Erythroblast (primary cell): ENCODE measurements at places on chromosomes 3 and 15.

GRCh38 chr3:48966876-48967361 is 23.1 kb upstream of the P4HTM start:
- DNase-seq, result no peak

DNA sequence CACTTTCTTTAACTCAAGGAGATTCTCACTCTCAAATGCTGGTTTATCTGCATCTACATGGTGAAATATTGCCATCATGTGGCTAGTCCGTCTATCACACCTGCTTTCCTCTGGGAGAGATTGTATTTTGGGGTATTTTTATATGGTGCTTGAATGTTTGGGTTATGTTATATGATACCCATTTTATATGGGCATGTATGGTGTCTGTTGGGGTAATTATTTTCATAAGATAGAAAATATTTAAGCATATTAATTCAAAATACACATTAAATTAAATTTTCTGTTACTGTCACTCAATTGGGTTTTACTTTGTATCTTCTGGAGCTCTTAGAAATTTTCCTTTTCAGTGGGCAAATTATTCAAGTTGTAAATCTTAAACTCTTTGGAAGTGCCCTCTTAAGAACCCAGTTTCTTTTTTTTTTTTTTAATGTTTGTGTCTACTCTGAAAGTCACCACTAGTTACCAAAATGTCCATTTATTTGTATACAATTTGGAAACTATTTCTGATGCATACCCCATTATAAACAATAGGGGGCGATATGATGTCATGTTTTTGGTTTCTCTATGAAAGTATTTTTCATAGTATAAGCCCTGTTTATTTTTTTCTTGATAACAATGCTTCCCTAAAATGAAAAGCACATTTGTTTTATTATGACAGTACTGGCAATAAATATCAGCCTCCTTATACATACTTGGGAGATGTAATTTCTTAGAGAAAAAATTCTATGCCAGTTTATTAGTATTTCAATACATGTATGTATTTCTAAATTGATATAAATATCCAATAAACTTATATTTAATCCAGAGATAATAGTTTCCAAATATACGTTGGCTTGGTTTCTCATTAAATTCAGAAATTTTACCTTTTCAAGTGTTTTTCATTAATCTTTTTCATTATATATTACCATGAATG is 36.1 kb upstream of the PLSCR5 start:
- DNase-seq, result peak; percentile 42

DNA sequence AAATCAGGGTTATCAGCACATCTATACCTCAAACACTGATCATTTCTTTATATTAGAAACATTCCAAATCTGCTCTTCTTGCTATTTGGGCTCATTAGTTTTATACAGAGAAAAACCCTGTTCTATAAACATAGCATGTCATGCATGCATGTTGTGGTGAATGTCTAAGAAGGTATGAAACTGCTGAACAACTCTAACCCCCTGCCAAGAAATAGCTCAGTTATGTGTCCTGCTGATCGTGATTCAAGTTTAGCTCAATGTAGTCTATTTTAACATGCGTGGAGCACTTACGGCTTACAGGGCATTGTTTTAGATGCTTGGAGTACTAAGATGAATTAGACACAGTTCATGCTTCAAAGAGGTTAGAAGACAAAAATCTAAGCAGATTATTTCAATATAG is 35.8 kb downstream of the MYH15 start:
- no peak for DNase-seq

DNA sequence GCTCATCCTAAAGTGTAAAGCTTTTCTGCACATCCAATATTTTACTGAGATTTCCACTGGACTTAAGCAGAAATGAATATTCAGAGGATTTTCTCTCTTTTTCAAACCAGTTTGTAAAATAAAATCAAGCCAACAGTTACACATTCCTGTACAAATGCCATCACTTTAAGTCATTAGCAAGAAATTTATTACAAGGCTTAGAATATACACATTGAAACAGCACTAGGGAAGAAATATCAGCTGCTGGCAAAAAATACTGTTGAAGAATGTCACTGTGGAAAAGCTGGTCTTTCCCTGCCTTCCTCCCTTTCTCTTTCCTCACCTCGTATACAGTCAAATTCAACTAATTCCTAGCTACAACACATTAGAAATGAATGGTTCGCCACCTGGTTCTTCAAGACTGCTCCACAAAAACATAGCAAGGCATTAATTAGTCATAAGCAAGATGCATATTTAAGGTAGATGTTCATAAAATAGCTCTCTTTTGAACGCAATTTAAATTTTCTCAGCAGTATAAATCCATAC is 21.3 kb downstream of the PLOD2 start:
- DNase-seq, result no peak

GRCh38 chr15:85525755-85526154 is 145.4 kb downstream of the AKAP13 start:
- no peak for DNase-seq

GRCh38 chr3:58609990-58610389 is 32.8 kb upstream of the FAM107A start:
- DNase-seq, result no peak

GRCh38 chr15:70212963-70213315 is 115.2 kb upstream of the TLE3 start:
- DNase-seq, result no peak

- no peak for DNase-seq
Measured at GRCh38 chr3:41503998-41504623, 304.8 kb downstream of the CTNNB1 start.

DNA sequence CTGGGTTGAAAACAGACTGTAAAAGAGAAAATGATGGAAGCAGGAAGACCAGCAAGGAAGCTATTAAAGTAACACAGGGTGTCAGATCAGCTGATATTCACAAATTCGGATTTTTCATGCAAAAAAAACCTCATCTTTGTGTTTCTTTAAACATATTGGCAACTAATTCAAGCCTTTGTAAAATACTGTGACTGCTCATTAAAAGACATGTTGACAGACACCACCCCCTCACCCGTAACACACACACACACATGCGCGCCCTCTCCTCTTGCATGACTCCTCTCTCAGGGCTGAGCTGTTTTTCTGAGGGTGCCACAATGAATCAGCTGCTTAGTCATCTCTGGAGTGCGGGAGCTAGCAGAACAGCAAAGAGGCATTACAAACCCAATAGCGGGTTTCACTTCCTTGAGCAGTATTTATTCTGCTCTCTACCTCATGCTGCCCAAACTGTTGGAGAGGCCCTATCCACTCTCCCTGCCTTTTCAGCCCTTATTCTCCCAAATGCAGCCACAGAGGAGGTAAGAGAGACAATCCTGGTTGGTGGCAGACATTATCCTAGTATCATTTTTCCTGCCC is 35.8 kb upstream of the CCDC80 start:
- DNase-seq, result peak; percentile 88

DNA sequence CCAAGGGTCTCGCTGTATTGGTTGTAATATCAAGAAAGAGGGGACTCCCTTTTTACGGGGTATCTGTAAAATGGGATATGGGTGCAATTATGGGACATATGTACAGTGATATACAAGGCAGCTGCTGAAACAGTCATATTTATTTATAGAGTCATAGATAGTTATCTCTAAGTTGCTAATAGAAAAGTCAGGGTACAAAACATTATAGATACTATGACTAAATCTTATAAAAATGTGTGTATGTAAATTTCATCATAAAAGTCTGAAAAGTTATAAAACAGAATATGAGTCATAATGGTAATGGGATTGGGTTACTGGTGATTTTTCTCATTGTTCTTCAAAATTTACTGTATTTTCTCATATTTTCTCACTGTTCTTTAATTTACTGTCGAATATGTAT is 344.9 kb upstream of the SLCO3A1 start:
- no peak for DNase-seq

GRCh38 chr3:127044996-127045395 is 62.1 kb downstream of the PLXNA1 start:
- DNase-seq, result no peak

- no peak for DNase-seq
Measured at GRCh38 chr15:85620690-85621049, 174.1 kb downstream of the KLHL25 start.

GRCh38 chr15:32029409-32029861 is 880 bp upstream of the CHRNA7 start:
- DNase-seq, result peak; percentile 7

GRCh38 chr3:32912046-32912445 is 39.4 kb upstream of the CCR4 start:
- no peak for DNase-seq

DNA sequence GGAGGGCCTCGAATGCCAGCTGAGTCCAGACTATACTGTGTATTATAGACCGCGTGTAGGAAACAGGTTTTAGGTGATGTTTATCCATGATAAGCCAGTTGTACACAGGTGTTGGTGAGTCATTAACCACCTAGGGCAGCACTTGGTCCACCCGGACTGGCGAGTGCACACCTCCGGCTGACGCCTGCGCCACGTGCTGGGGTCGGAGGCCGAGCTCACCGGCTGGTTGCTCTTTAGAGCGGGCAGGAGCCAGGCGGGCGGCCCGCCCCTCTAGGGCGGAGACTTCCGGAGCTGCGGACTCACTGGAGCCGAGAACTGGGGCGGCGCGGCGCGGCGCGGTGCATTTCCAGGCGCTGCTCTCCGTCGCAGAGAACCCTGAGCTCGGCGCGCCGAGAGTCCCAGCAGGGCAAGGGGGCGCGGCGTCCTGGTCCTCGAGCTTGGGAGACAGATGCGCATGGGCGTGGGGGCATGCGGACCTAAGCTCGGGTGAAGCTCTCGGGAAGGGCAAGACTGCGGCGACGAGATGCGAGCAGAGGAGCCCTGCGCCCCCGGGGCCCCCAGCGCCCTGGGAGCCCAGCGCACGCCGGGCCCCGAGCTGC is at the start of gene ESYT3:
Gene ESYT3, plus strand, starts transcription at position 341 of the 599 bp plus-strand sequence. Its CDS starts 183 bp downstream, at position 524.
- DNase-seq, result peak; percentile 39

GRCh38 chr15:66956672-66957430 is 108.6 kb upstream of the SMAD3 start:
- no peak for DNase-seq

GRCh38 chr3:114310695-114311094 is 16.9 kb downstream of the TIGIT start:
- DNase-seq, result no peak

DNA sequence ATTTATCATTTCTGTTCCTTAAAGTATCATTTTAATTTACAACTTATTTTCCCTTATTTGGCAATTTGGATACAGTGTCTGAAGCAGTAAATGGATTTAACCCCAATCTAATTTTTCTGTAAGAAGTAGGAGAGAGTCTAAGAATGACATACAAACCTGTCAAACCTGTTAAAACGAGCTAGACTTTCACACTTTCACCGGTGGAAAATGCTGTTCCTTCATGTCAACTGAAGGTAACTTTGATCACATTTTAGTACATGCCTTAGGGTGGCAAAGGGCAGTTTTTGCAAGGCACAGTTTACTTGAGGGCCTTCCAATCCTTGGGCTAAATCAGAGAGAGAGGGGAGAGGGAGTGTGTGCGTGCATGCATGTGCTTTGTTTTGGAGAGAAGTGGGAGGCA is 221.4 kb downstream of the THSD4 start:
- DNase-seq, result no peak

- no peak for DNase-seq
Measured at GRCh38 chr15:94375997-94376396, 144.6 kb downstream of the MCTP2 start.
